ENCODE measurements at places on chromosomes 7 and 10.

- no peak for DNase-seq
Measured at GRCh38 chr10:76070916-76071315, 639.5 kb downstream of the LRMDA start.

GRCh38 chr7:42479816-42480633 is 243.0 kb upstream of the GLI3 start:
- peak; percentile 37 for DNase-seq

- DNase-seq, result peak; percentile 56
Measured at GRCh38 chr10:112269266-112269665, 13.9 kb upstream of the TECTB start.

DNA sequence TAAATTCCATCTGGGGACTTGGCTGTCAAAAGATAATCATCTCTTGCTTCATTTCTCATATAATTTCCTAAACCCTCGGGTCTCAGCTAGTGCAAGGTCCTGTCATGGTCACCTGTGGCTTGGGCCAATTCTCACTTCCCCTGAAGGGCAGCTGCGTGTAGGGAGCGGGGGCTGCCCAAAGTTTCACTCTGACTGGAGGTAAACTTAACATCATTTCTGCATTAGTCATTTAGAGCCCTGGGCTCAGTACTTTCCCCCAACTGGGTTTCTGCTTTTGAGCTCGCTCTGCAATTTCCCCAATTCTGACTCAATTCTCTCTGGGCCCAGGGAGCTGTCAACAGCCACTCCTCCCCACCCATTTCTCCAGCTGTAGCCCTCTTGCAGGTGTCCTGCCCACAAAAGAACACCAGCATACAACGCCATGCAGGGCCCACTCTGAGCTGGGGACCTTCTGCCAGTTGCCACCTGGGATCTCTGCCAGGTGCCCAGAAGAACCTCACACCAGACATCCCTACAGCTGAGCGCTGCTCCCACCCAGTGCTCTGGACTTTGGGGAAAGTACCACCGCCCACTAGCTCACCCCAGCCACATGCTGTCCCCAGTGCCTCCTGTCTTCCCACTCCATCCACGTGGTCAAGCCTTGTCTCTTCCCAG is 37.9 kb downstream of the VOPP1 start:
- peak; percentile 77 for DNase-seq

GRCh38 chr7:112025556-112025955 is 180.6 kb downstream of the DOCK4 start:
- DNase-seq, result no peak

GRCh38 chr7:113521468-113521867 is 397.3 kb downstream of the PPP1R3A start:
- peak; percentile 2 for DNase-seq

DNA sequence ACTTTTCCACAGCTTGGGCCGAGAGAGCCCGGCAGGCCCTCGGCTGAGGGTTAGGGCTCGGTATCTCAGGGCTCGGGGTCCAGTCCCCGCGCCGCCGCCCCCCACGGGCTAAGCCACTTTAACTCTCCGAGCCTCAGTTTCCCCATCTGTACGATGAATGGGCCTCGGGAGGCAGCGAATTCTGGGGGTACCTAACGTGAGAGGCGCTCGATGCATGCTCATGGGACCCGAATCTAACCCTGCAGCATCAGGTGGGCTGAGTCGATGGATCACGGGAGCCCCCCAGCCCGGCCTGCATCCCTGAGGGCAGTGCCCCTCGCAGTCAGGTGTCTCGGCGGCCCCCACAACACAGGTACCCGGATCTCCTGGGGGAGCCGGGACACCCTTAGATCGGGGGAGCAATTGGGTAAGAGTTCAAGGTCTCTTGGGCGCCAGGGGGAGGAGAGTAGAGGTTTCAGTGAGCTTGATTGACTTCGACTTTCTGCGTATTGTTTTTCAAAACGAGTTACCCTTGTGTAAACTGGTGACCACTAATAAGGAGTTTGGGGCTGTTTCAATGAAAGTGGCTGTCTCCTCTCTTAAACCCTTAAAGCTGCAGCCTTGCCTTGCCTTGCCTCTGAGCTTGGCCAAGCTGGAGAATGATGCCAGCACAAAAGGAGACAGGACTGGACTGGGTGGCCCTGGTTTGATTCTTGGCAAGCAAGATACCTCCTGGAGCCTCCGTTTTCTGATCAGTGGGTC is 631 bp downstream of the POR start:
- DNase-seq, result peak; percentile 52

- peak; percentile 94 for DNase-seq
Measured at GRCh38 chr7:119720541-119720940, 552.4 kb upstream of the KCND2 start.

DNA sequence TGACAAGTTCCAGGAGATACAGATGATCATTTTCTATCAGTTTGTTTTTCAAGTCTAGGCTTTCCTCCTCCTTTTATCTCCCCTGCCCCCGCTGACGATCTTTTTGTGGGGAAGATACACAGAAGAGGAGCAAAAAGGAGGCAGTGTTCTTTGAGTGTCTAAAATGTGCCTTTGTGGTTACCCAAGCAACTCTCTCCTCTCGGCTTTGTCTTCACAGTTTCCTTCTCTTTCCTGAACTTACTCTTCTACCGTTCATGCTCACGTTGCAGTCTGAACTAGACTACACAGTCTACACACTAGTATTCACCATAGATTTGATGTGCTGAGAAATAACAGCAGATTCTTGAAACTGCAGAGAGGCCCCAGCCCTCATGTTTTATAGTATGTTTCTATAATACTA is 23.6 kb downstream of the CEP41 start:
- no peak for DNase-seq

DNA sequence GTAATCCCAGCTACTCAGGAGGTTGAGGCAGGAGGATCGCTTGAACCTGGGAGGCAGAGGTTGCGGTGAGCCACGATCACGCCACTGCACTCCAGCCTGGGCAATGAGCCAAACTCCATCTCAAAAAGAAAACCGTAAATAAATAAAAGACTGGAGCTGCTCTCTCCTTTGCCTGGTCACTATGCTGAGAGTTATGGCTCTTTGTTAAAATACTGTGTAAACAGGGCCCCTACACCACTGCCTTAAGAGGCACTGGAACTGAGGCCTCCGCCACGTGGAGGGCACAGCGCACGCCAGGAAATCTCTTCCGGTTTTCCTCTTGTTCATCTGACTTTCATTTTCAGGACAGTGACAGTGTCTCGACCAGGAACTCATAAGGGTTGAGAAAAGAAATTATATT is 123.3 kb downstream of the PAXIP1 start:
- DNase-seq, result no peak

GRCh38 chr10:33519130-33519860 is 184.8 kb upstream of the NRP1 start:
- no peak for DNase-seq

- DNase-seq, result no peak
Measured at GRCh38 chr7:123417580-123417979, 116.8 kb downstream of the IQUB start.

GRCh38 chr10:23457632-23458417 is 18.9 kb downstream of the OTUD1 start:
- DNase-seq, result no peak

- DNase-seq, result no peak
Measured at GRCh38 chr10:70738006-70738760, 47.0 kb downstream of the TBATA start.

- DNase-seq, result no peak
Measured at GRCh38 chr7:134599371-134599770, 47.3 kb upstream of the BPGM start.

DNA sequence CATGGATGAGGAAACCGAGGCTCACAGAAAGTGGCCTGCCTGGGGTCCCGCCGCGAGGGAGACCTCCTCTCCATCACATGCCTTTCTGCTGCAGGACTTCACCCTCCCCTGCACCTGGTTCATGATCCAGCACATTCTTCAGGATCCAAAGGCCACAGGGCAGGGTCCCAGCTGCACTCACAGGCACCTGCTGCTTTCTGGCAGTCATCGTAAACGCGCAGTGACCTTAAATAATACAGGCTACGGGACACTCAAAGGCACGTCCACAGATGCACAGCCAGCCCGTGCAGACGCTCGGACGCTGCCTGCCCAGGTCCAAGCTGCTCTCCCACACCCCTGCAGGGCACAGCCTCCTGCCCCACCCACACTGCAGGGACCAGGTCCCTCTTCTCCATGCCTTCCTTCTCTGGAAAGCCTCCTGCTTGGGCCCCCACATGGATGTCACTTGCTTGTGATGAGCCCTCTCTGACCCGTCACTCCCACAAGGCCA is 49.9 kb downstream of the CALML3 start:
- no peak for DNase-seq

GRCh38 chr10:103548006-103548405 is 54.5 kb downstream of the NEURL1 start:
- no peak for DNase-seq

- DNase-seq, result peak; percentile 44
Measured at GRCh38 chr10:84095811-84096497, 43.4 kb upstream of the GHITM start.

DNA sequence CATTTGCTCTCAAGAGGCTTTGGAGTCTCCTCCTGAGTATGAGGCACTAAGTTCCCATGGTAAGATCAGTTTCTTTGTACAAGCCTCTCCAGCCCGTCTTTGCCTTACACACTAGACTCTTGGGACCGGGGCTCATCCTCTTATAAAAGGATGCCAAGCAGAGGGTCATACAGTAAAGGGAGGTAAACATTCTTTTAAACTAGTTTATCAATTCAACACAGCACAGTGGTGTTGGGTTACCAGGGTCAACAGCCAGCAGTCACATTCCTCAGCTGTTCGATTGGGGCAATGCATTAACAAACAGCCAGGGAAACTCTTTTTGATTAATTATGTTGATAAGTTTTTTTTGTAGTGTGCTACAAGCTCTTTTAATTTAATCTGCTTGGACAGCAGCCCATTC is 37.8 kb downstream of the HHEX start:
- no peak for DNase-seq

GRCh38 chr10:6347391-6347951 is 144.7 kb downstream of the PFKFB3 start:
- no peak for DNase-seq

DNA sequence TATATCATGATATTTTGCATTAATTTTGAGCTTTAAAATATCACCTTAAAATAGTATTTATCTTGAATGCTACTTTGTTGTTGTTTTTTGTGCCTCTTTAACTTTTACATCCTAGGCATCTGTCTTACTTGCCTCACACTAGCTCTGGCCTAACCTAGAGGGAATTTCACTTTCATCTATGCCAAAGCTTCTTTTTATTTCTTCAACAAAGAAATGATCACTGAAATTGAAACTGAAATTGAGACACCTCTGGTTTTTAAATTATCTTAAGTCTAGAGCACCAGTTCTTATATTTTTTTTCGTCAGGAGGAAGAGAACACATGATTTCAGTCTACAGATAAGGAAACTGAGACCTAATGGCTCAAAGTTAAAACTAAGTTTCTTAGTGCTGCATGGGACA is 3.5 kb upstream of the SCIN start:
- DNase-seq, result no peak

- no peak for DNase-seq
Measured at GRCh38 chr10:126126866-126127265, 230.5 kb downstream of the FANK1 start.

GRCh38 chr7:143360788-143361551 is 1.5 kb downstream of the FAM131B start:
- DNase-seq, result no peak

- no peak for DNase-seq
Measured at GRCh38 chr7:99767662-99768061, 16.3 kb downstream of the CYP3A4 start.

- no peak for DNase-seq
Measured at GRCh38 chr10:865257-865656, 66.2 kb downstream of the LARP4B start.

GRCh38 chr7:124914298-124914697 is 15.3 kb downstream of the POT1 start:
- no peak for DNase-seq

DNA sequence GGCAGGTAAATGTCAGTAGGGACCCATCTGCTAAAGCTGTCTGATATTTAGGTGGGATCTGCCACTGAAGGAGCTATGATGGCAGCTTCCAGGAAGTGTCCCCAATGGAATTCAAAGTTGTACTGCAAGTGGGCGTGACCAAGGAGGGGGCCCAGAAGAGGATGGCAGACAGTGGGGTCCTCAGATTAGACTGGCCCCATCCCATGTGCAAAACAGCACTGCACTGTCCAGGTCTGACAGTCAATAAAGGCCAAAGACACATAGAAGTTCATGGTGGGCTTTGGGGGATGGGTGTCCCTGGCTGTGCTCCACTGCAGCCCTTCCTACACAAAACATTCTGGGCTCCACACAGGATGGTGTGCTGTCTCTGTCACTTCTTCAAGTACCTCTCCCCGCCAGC is 49.8 kb upstream of the SORCS1 start:
- DNase-seq, result no peak

GRCh38 chr10:106898446-106898845 is 266.1 kb downstream of the SORCS1 start:
- no peak for DNase-seq

GRCh38 chr10:63156236-63156635 is 23.1 kb downstream of the NRBF2 start:
- DNase-seq, result no peak

GRCh38 chr10:107418085-107418806 is 253.7 kb upstream of the SORCS1 start:
- DNase-seq, result no peak

DNA sequence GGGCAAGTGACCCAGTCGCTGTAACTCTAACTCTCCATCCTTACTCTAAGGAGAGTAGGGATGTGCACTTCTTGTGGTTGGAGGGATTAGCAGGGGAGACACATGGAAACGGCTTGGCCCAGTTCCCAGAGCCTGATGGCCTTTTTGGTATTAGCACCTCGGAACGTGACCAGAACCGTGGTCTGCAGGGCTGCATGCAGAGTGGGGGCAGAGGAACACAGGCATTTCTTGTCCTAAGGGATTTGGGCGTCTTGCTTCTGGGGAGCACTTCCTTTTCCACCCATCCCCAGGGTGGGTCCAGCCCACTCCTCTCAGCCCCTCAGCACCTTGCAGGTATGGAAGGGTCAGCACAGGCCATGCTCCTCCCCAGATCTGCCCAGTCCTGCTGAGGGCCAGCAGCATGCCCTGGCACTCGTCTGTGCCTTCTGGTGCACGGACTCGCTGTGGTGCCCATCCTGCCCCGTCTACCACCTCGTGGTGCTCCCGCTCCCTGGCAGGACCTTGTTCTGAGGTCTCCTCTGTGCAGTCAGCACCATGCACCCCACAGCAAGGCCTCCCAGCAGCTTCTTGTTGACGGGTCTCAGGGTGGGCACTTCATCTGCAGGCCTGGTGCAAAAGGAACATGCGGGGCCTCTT is 109.6 kb downstream of the ACTR3B start:
- DNase-seq, result no peak

DNA sequence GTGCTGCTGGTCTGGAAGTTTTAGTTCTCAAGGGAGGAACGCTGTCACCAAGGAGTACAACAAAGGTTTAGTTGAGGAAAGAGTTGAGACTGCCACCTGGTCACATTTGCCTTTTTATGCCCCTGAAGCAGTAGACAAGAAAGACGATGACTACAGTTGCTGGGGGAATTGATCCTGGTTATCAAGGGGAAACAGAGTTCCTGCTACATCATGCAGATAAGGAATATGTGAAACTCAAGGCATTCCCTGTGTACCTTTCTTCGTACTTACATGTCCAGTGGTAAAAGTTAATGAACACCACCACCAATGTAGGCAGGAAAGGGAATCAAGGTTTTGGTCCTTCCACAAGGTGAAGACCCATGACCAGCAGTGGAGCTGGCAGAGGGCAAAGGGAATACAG is 31.8 kb downstream of the SLC35B4 start:
- DNase-seq, result no peak
